ENCODE measurements at places on chromosomes 13 and 19. TPM values are rescaled to one million over a fixed set of nuclear protein-coding genes. Genes with fewer than 3 reads are reported as not detected.
A peak's percentile ranks its signal among the peaks of the same experiment; 100 is the strongest.

DNA sequence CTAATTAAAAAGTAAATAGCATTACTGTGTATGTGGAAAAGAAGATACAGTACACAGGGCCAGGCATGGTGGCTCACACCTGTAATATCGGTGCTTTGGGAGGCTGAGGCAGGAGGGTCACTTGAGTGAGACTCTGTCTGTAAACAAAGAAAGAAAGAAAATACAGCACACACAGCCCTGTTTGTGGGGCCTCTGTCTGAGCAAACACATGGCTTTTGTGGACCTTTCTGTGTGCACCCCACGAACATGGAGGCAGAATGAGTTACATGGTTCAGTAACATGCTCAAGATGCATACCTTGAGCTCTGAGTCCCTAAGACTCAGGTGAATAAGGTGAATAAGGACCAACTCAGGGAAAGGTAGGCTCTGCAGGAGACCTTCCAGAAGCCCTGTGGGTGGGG lies 20.0 kb upstream of the AMER2 start:
- no peaks in the 10 kb centered on the region for H3K27me3 ChIP-seq
- H3K36me3 ChIP-seq = no peaks in the 10 kb centered on the region
- H3K27ac ChIP-seq = no peak overlapping the region
- no peak for DNase-seq
- no peak overlapping the region for H3K4me3 ChIP-seq

DNA sequence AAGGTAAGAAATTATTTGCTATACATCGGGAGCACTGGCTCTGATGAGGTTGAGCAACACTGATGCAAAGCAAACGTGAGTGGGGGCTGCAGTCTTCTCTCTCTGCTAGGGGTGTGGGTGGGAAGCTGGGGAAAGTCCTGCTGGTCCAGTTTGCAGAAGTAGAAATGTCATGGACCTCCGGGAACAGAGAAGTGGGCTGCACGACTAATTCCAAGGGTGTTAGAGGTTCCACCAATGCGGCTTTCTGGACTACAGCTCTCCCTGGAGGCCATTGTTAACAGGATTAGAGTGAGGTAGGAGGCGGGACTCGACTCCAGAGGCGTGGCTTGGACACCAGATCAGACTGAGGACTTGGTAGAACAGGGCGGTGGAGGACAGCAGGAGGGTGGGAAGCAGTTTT lies 5.7 kb upstream of the FBXO27 start:
- no peak for DNase-seq
- no peak overlapping the region for H3K27ac ChIP-seq
- peaks cover 28% of the 10 kb centered on the region for H3K4me1 ChIP-seq
- H3K27me3 ChIP-seq = no peaks in the 10 kb centered on the region
- H3K4me3 ChIP-seq = no peak overlapping the region

GRCh38 chr13:27961227-27962085 lies 7.7 kb downstream of the CDX2 start:
- no peak overlapping the region for H3K27ac ChIP-seq
- DNase-seq = no peak
- no peaks in the 10 kb centered on the region for H3K36me3 ChIP-seq
- peaks cover 8% of the 10 kb centered on the region for H3K4me1 ChIP-seq
- H3K27me3 ChIP-seq = peaks cover 100% of the 10 kb centered on the region

DNA sequence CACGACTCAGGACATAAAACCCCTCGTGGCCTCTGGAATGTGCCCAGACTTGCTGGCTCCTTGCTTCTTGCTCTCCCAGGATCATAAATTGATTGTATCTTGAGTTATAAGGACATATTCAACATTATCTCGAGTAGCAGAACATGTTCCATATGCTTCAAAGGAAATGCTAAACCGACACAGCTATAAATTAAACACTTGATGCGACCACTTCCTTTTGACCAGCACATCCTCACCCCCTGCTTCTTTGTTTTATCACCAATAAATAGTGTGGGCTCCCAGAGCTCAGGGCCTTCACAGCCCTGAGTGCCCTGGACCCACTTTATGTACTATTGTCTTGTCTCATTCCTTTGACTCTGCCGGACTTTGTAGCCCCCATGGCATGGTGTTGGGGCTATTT lies 157.0 kb upstream of the PABPC3 start:
- H3K27me3 ChIP-seq = no peaks in the 10 kb centered on the region
- no peak overlapping the region for H3K27ac ChIP-seq
- no peak for DNase-seq
- H3K4me1 ChIP-seq = no peaks in the 10 kb centered on the region
- H3K36me3 ChIP-seq = no peaks in the 10 kb centered on the region

DNA sequence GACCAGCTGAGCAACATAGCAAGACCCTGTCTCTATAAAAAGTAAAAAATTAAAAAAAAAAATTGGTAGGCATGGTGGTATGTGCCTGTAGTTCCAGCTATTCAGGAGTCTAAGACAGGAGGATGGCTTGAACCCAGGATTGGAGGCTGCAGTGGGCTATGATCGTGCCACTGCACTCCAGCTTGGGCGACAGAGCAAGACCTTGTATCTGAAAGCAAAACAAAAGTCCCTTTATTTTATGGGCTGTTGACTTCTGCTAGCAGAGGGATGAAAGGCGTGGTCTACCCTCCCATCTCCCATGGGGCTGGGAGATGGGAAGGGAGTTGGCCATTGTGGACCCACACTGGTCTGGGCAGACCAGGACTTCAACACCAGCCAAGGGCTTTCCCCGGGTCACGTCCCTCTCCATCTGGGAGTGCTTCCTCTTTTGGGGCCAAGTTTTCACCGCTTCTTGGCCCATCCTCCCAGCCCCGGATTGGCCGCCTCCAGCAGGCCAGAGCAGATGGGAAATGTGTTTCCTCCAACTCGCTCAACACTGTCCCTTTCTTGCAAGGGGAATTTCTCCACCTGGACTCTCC lies 2.2 kb upstream of the TNFSF9 start:
- no peaks in the 10 kb centered on the region for H3K36me3 ChIP-seq
- H3K27ac ChIP-seq = no peak overlapping the region
- H3K4me3 ChIP-seq = no peak overlapping the region
- no peak for DNase-seq

DNA sequence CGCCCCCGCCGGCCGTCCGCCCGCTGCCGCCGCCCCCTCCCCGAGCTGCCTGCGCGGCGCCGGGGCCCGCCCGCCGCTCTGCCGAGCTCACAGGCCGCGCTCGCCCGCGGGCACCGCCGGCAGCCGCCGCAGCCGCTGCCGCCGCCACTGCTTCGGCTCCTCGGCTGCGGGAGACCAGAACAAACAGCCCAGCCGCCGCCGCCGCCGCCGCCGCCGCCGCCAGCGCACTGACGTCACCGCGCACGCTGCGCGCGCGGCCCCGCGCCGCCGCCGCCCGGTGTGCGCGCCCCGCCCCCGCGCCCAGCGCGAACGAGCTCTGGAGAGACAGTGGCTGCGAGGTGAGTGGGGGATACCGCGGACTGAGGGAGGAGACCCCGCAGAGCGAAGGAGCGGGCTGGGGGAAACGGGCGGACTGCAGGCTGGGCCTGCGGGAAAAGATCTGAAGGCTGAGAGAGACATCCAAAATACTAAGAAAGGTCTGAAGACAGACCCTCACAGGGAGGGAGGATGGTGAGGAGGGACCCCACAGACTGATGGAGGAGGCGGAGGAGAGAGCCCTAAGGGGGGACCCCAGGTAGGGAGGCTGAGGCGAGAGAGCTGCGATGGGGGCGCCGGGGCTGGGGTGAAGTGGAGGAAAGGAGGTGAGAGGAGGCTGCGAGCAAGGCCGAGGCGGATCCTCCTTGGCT lies at the start of gene BRD4:
BRD4 (minus strand) TSS at position 229 of the 686 bp plus-strand sequence. CDS start 59,440 bp downstream, outside the sequence.
- peaks cover 56% of the 10 kb centered on the region for H3K4me1 ChIP-seq
- DNase-seq = no peak
- no peaks in the 10 kb centered on the region for H3K36me3 ChIP-seq
- no peaks in the 10 kb centered on the region for H3K27me3 ChIP-seq
- H3K4me3 ChIP-seq = peak within 1 kb of the TSS; percentile 99
- peak within 1 kb of the TSS; percentile 97 for H3K27ac ChIP-seq

GRCh38 chr19:7905859-7906258 lies 2.2 kb downstream of the MAP2K7 start:
- H3K27me3 ChIP-seq = no peaks in the 10 kb centered on the region
- peaks cover 10% of the 10 kb centered on the region for H3K36me3 ChIP-seq
- DNase-seq = no peak
- peaks cover 77% of the 10 kb centered on the region for H3K4me1 ChIP-seq
- H3K4me3 ChIP-seq = no peak overlapping the region

DNA sequence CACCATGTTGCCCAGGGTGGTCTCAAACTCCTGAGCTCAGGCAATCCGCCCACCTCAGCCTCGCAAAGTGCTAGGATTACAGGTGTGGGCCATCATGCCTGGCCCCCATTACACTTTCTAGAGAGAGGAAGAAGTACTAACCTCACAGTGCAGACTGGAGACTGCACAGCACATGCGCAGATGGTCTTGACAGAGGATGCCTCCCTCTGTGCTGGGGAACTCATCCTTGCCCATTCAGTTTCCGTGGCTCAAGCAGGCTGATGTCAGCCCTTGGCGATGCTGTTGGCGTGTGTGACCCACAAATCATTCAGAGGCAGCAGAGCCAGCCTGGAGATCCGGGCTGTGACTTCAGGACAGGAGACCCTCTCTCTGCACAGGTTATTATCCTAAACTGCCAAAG lies 14.6 kb upstream of the FFAR2 start:
- no peaks in the 10 kb centered on the region for H3K36me3 ChIP-seq
- no peak for DNase-seq
- H3K4me3 ChIP-seq = no peak overlapping the region
- H3K4me1 ChIP-seq = peaks cover 27% of the 10 kb centered on the region
- H3K27me3 ChIP-seq = no peaks in the 10 kb centered on the region
- peak overlapping the region; percentile 5 for H3K27ac ChIP-seq

DNA sequence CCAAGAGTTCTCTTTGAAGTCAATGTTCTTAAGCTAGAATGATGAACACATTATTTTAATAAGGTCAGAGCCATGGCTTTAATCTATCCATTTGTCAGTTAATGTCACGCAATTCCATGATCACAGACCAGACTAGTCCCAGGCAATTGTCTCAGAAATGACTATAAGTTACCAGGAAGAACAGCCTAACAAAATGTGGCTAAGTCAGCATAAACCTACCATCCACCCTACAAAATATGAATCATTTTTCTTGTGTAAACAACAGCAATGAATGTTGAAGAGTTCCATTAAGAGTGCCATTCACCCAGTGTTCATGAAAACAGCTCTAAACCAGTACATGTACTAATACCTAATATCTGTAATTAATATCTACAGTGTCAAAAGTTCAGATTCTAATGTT lies 127.5 kb downstream of the KCTD12 start:
- no peaks in the 10 kb centered on the region for H3K27me3 ChIP-seq
- DNase-seq = no peak
- H3K4me3 ChIP-seq = no peak overlapping the region
- H3K36me3 ChIP-seq = no peaks in the 10 kb centered on the region

- no peak for DNase-seq
- no peaks in the 10 kb centered on the region for H3K36me3 ChIP-seq
- peaks cover 6% of the 10 kb centered on the region for H3K4me1 ChIP-seq
- no peaks in the 10 kb centered on the region for H3K27me3 ChIP-seq
- no peak overlapping the region for H3K27ac ChIP-seq
Measured at GRCh38 chr19:18955042-18955441, 14.0 kb upstream of the HOMER3 start.

GRCh38 chr13:104098421-104098820 lies 1032.2 kb upstream of the SLC10A2 start:
- no peaks in the 10 kb centered on the region for H3K27me3 ChIP-seq
- DNase-seq = no peak
- no peaks in the 10 kb centered on the region for H3K4me1 ChIP-seq
- no peaks in the 10 kb centered on the region for H3K36me3 ChIP-seq
- no peak overlapping the region for H3K4me3 ChIP-seq

GDF15 gene
- total RNA-seq = not detected

LGALS7 gene
- 266 TPM for total RNA-seq

SLC17A7 gene
- total RNA-seq = 0.64 TPM

ZNF724 gene
- 0.95 TPM for total RNA-seq

C19orf33 gene
- total RNA-seq = 354 TPM
